ENCODE measurements at places on chromosomes 3 and 15.

DNA sequence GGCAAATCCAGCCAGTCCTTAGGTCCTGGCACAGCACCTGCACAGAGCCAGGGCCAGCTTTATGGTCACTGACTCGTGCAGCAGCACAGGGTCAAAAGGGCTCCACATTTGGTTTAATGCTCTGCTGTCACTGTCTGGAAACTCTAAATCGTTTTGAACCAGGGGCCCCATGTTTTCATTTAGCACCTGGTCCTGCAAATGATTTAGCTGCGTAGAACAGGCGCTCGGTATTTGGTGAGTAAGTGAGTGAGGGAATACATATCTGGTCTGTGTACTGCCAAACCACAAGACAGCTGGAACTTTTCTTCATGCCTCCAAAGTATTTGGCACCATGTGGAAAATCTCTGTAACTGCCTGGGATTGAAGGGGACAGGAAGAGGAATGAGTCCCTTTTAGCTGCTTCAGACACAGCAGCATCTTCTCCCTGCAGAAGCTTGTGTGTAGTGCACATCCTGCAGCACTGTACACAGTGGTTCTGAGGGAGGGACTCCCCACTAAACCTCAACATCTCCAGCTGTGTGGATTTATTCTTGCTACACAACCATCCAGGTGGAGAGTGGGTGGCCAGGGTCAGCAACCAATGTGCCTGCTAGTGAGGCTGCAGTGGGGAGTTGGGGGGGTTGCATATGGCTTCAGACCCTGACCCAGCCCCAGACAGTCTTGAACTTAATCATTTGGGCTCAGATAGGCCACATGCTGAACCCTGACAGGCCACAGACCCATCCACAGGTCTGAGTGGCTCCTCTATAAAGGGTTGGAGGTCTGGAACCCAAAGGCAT lies 1.1 kb downstream of the SH2D7 start:
- no peak for DNase-seq

GRCh38 chr15:99993681-99994131 lies 260.5 kb upstream of the LYSMD4 start:
- DNase-seq, result no peak

DNA sequence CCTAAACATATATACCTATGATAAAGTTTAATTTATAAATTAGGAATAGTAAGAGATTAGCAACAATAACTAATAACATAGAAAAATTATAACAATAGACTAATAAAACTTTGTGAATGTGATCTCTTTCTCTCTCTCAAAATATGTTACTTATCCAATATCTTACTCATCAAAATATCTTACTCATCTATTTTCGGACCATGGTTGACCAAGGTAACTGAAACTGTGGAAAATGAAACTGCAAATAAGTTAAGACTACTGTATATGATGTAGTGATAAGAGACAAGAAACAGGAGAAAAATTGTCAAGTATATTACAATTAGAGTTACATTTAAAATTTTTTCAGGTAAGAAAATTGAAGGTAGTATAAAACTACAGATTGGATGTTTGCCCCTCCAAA lies 19.2 kb downstream of the MAP3K13 start:
- DNase-seq, result no peak

- DNase-seq, result no peak
These were observed 31.0 kb downstream of the CPN2 start for GRCh38 chr3:194320100-194320499.

GRCh38 chr15:75925440-75925839 lies 21.8 kb downstream of the FBXO22 start:
- DNase-seq, result no peak

- DNase-seq, result no peak
These were observed 310.6 kb upstream of the ATP11B start for GRCh38 chr3:182482705-182483104.

DNA sequence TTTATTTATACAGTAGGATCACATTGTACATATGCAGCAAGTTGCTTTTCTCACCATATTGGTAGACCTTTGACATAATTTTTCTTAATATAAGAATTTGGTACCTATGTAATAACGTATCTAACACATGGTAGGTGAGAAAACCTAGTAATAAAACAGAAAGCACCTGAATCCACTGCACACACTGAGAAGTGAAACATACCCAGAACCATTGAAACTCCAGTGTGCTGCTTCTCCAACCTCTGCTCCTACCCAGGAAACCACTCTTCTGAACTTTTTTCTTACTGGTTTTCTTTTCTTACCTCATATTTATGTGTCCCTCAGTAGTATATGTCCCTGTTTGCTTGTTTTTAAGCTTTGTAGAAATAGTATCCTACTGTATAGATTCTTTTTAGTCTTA lies 293.0 kb downstream of the UBE2E2 start:
- no peak for DNase-seq

GRCh38 chr3:107294117-107294516 lies 83.1 kb upstream of the CCDC54 start:
- no peak for DNase-seq

- DNase-seq, result no peak
These were observed 38.4 kb downstream of the RBMS3 start for GRCh38 chr3:29319262-29319661.

- no peak for DNase-seq
These were observed 22.8 kb upstream of the FGD5 start for GRCh38 chr3:14795996-14796395.

DNA sequence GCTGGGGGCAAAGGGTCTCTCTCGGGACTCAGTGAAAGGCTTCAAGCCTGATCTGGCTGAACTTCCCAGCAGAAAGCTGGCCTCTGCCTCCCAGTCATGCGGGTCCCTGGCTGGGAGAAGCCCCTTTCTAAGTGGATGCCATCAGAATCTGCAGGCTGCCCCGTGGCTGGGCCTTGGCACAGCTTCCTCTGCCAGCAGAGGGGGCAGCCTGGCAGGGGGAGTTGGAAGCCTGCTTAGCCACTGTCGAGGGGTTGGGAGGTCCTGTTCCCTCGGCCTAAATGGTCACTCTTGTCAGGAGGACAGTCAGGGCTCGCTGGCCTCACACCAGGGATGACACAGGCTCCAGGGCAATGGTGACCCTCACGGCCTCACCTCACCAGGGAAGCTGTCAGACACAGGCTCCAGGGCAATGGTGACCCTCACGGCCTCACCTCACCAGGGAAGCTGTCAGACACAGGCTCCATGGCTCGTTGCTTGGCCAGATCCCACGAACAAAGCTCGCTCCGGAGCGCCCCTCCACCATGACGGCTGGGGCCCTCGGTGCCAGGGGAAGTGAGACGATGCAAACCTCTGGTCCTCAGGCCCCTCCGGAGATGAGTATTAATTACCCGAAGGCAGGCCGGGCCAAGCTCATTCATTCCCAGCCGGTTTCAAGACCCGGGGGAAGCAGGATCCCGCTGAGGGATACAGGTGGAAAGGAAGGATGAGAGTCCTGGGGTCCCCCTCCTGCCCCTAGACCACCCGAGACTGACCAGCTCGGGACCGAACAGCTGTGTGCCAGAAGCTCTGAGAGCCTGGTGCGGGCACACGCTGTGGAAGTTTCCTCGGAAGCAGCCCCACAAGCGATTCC lies 151.0 kb downstream of the CHSY1 start:
- no peak for DNase-seq

GRCh38 chr3:46470831-46471230 lies 6.1 kb upstream of the LTF start:
- no peak for DNase-seq

DNA sequence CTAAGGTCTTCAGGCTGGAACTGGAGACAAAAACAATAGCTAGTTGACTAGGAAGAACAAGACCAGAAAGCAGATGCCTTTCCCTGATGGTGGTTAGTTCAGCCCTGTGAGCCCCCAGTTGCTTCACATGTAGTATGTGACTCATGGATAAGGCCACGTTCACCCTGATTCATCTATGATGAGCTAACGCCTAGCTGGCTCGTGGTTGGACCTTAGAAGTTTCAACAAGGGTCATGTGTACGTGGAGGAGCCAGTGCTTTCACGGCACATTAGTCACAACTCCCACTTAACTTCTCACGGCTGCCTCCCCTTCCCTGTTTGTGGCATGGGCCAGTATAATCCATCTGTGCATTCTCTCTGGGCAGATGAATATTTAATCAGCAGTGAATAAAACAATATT lies 20.6 kb downstream of the COL8A1 start:
- peak; percentile 39 for DNase-seq

DNA sequence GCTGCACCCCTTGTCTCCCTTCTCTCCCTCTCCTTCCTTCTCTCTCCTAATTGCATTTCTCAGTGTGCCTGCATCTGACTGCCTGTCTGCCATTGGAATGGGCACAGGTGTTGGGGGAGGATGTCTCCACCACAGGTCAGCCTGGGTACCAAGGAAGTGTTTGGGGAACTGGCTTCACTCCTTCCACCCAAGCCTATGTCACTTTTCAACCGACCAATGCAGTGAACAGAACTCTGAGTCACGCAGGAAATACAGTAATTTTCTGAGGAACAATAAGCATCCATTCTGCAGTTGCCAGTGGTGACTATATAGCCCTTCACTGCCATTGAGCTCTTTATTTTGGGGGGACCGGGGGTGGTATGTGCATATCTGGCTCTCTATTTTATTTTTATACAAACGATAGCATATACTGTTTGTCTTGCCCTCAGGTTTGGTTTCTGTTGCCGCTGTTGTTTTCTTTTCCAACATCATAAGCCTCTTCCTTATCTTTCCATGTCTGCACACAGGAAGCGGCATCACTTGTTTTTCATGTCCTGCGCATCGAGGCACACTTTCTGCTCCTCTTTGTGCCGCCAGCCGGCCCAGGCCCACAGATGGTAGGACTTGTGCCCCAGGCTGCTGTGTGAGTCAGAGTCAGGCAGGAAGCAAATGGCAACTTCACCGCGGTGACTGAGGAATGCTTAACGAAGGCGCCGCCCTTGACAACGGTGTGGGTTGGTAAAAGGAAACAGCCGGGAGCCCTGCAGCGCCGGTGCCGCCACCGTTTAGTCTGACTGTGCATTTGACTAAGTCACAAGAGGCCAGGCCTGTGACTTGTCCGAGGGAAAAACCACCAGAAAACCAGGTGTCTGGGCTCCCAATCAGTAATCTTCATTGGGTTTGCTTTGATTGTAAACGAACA lies 21.1 kb upstream of the CDCP1 start:
- peak; percentile 95 for DNase-seq

DNA sequence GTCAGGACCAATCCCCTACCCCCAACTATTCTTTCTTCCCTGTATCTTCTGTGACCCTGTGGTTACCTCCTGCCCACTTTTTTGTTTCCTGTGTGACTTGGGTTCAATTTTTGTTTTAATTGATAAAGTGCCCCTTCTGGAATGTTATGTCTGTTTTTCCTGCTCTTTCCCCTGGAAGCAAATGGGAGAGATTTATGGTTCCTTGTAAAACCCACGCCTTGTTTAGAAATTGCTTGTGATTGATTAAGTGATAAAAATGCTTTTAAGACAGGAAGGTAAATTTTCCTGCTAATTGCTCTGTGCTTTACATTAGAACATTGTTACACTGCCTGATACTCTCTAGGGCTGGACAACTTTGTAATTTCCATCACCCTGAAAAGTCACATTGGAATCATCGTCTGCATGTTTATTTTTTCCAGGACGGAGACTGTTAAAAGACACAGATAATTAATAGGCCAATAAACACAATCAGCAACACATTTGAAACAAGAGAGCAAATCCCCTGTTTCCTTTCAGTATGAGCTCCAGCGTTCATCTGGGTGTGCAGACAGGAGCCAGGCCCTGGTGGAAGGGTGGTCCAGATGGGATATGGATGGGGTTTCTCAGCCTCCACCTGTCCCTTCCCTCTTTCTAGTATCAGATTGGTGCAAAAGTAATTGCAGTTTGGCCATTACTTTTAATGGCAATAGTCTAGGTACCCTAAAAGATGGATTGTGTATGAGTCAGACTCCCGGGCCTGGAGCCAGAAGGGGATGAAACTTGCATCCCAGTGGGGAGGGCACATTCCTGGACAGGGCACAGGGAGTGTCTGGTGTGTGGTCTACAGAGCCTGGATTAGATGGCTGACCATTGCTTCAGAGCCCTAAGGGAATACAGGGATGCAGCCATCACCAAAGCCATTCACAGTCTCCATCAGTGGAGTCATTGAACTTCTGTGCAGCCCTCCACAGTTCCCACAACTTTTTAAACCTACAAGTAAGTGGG lies 58.1 kb upstream of the AGBL1 start:
- no peak for DNase-seq

GRCh38 chr3:31980530-31981205 lies 394 bp downstream of the OSBPL10 start:
- DNase-seq, result peak; percentile 50

GRCh38 chr15:57335719-57336118 lies 40.6 kb upstream of the CGNL1 start:
- DNase-seq, result no peak

DNA sequence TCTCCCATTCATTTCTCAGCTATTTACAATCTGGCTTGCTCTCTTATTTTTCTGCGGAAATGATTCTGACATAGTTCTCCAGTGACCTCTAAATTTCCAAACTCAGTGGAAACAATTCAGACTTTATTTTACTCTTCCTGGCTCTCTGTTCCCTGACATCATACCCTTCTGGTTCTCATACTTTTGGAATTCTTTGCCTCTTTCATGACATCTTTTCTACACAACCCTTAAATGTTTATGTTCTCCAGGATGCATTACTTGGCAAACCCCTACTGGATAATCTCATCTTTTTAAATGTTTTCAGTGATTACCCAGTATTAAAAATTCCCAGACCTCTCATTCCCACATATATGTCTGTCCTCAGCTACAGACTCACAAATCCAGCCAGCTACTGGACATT lies 23.9 kb upstream of the PLSCR4 start:
- DNase-seq, result no peak

- no peak for DNase-seq
These were observed 59.0 kb downstream of the APBA2 start for GRCh38 chr15:28944696-28945300.

DNA sequence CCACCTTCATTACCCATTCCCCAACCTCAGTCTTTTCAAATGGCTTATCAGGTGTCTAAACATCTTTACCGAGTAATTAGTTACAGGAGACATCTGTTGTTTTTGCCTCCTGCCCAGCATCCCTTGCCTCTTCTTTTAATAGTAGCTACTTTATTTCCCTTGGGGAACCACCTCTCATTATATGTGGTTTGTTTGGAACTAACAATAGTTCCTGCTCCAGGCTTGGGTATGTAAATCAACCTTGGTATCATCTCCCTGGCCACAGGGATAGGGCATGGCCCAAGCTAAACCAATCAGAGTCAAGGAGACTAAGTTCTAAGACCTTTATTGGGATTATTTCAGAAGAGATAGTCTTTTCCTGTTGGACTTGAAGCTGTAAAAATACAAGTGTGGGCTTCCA lies 76.6 kb downstream of the ETV5 start:
- no peak for DNase-seq

DNA sequence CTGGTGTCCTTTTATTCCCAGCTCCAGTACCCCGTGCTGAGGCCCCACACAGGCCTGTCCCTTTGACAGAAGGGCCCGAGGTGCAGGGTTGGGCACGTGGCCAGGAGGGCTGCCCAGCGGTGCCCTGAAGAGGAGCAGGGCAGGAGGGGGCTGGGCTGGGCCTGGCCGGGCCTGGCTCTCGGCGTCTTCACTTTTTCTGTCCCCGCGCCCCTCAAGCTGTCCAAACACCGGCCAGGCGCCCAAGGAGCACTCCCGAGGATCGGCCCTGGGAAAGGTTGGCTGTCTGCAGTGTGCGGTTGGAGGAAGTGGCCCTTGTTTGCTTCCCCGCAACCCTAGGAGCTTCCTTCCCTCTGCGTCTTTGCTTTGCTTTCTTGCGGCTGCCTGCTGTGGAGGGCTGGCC lies 84.1 kb downstream of the WNT7A start:
- no peak for DNase-seq

GRCh38 chr15:68808770-68809169 lies 11.9 kb downstream of the ANP32A start:
- DNase-seq, result no peak

- DNase-seq, result no peak
These were observed 751.5 kb downstream of the SQOR start for GRCh38 chr15:46386356-46386755.

GRCh38 chr3:102941786-102942185 lies 507.0 kb downstream of the ZPLD1 start:
- no peak for DNase-seq
